Skeletal muscle tissue (tissue), 5 donors: ENCODE measurements at places on chromosomes 2 and 18. TPM values are rescaled to one million over a fixed set of nuclear protein-coding genes. Genes with fewer than 3 reads are reported as not detected.

Gene C1GALT1C1L
- total RNA-seq: 1.0 TPM

Gene TTR
- total RNA-seq: not detected

Gene TACR1
- total RNA-seq: under 0.01 TPM

Gene STPG4
- total RNA-seq: not detected

Gene CPLX4
- not detected for total RNA-seq

Gene FAM237A
- not detected for total RNA-seq

Gene C2orf81
- total RNA-seq: 0.52 TPM

Gene AFF3
- 8.4 TPM for total RNA-seq

Gene PIEZO2
- total RNA-seq: 41.2 TPM

Gene POTEF
- not detected for total RNA-seq

Gene KCNJ3
- total RNA-seq: 4.2 TPM

Gene ZC3H15
- total RNA-seq: 37.6 TPM

Gene GRP
- total RNA-seq: not detected

Gene GALNT5
- total RNA-seq: 3.1 TPM

Gene HOXD9
- total RNA-seq: 5.7 TPM

Gene CCBE1
- total RNA-seq: 2.6 TPM
